Mononuclear cell (primary cell): ENCODE measurements at places on chromosomes 3 and 15. TPM values are rescaled to one million over a fixed set of nuclear protein-coding genes. Genes with fewer than 3 reads are reported as not detected.

The CFAP100 gene
- not detected for total RNA-seq

The TEX9 gene
- 2.2 TPM for total RNA-seq

The GRIP2 gene
- total RNA-seq = not detected

The LMAN1L gene
- total RNA-seq = 0.21 TPM

The LSAMP gene
- total RNA-seq = not detected

The SLC12A1 gene
- total RNA-seq = not detected

The GOLGA6L4 gene
- total RNA-seq = 0.42 TPM

The CSPG4 gene
- under 0.01 TPM for total RNA-seq

The CTXN2 gene
- total RNA-seq = not detected

The TMEM212 gene
- total RNA-seq = not detected

The C3orf20 gene
- total RNA-seq = 0.21 TPM

The SEMA5B gene
- total RNA-seq = not detected

The CLPX gene
- 52.8 TPM for total RNA-seq

The ZBED2 gene
- total RNA-seq = not detected

The PARP15 gene
- total RNA-seq = 44.4 TPM

The ERICH6 gene
- 0.21 TPM for total RNA-seq

The CFAP20DC gene
- total RNA-seq = 0.10 TPM

The ERC2 gene
- total RNA-seq = 0.10 TPM

The FOXB1 gene
- total RNA-seq = 0.10 TPM

The GOLGA8T gene
- total RNA-seq = not detected

The GOLGA6B gene
- not detected for total RNA-seq

The PLSCR2 gene
- not detected for total RNA-seq

The CYFIP1 gene
- 12.9 TPM for total RNA-seq

The LRTM1 gene
- not detected for total RNA-seq

The GXYLT2 gene
- 0.21 TPM for total RNA-seq

The GRAMD1C gene
- total RNA-seq = 2.3 TPM

The COL8A1 gene
- total RNA-seq = not detected

The TMEM158 gene
- 1.9 TPM for total RNA-seq

The CLDN11 gene
- total RNA-seq = 0.21 TPM

The ACOX2 gene
- total RNA-seq = 0.73 TPM

The TIMP4 gene
- total RNA-seq = not detected

The CPA3 gene
- 1.2 TPM for total RNA-seq

The IGF2BP2 gene
- 8.4 TPM for total RNA-seq
